ENCODE measurements at places on chromosomes 3 and 15.

- DNase-seq, result peak; percentile 72
Measured at GRCh38 chr3:43389388-43390254, 103.3 kb downstream of the SNRK start.

DNA sequence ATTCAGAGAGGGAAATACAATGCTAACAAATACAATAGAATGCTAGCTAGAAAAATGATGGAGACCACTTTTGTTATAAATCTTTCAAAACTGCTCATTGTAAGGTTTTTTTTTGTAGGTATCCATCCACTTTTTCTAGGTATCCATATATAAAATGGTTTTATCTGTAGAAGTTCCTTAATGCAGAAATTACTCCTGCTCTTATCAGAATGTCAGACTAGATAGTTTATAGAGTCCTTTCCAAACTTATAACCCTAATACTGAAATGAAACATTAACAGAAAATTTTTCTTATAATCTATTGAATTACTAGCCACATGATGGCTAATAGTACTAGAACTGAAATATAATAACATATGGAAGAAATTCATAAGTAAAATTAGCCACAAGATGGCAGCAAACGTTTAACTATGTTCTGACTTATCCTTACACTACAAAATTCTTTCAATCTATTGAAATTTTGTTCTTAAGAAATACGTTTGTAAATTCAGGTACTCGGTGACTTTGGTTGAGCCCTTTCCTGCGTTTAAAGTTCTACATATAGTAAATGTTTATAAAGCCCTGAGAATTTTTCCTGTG, 58.5 kb downstream of the ECT2 start:
- DNase-seq, result no peak

DNA sequence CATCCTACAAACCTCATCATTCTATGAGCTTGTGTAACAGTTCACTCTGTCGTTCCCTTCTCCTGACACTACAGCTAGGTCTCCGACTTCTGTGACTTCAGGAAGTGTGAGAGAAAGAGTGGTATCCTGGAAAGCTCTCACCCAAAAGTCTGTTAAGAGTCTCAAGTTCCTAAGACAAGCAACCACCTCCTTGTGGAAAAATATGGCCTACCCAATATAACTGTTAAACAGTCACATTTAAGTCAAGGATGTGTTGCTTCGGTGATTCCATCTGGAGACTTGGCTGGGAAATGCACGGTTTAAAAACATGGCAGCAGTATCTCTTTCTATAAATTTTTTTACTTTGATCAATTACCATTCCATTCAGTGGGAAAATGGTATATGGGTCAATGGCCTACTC, 13.8 kb downstream of the FEZF2 start:
- no peak for DNase-seq

DNA sequence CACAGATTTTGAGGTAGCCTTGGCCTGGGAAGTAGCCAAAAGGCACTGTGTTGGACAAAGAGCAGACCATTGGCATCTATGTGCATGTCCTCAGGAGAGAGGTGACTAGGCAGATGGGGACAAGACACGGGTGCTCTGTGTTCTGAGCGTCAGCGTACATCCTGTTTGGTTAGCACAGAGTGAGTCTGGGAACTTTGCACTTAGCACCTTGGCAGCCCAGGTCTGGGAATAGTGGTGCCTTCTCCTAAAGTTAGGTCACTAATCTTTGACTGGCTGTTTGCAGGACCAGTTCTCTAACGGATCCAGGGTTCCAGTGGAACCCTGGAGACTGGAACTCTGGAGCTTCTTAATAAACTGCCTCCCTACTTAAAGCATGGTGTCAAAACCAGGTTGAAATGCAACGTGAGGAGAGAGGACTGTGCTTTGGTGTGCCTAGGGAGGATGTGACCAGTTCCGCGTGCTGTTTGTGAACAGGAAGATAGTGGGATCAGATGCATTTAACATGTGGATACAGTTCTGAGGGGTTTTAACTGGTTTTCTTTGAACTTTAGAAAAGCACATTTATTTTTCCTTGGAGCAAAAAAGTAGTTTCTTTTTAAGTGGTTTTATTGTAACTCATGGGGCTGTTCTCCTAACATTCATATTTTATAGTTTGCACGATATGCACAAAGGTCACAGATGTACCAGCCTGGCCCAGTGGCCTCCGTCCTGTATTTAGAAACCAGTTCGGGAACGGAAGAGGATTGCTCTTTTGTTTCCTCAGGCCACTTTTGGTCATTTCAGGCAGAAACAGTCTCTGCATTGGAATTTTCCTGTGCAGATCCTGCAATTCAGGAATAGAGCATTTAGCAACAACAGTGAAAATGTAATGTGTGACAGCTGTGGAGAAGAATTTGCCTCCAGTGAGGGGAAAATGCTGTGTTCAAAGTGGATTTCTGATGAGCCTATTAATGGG, 48.8 kb downstream of the ABHD2 start:
- no peak for DNase-seq

GRCh38 chr3:42262525-42262924, 3.5 kb downstream of the CCK start:
- no peak for DNase-seq

DNA sequence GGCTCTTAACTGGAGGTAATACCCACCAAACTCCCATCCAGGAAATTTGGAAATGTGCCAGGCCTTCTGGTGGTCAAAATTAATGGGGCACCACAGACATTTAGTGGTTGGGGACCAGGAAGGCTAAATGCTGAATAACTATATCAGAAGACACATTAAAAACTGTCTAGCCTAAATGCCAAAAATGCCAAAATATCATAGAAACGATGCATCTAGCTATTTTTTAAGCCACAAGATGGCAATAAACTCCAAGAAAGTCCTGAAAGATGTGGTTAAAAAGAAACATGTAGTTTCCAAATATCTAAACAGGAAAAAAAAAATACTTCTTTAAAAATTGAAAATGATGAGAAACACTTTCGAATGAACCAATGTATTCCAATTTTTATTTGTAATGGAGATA, 19.9 kb downstream of the CCDC14 start:
- no peak for DNase-seq
